Stimulated activated CD8-positive, alpha-beta memory T cell treated with anti-CD3 and anti-CD28 coated beads, Interleukin-12 subunit alpha, Interleukin-12 subunit beta, amount 100 ng/mL, for 1 hour (primary cell): ENCODE measurements at places on chromosomes 3 and 15.

DNA sequence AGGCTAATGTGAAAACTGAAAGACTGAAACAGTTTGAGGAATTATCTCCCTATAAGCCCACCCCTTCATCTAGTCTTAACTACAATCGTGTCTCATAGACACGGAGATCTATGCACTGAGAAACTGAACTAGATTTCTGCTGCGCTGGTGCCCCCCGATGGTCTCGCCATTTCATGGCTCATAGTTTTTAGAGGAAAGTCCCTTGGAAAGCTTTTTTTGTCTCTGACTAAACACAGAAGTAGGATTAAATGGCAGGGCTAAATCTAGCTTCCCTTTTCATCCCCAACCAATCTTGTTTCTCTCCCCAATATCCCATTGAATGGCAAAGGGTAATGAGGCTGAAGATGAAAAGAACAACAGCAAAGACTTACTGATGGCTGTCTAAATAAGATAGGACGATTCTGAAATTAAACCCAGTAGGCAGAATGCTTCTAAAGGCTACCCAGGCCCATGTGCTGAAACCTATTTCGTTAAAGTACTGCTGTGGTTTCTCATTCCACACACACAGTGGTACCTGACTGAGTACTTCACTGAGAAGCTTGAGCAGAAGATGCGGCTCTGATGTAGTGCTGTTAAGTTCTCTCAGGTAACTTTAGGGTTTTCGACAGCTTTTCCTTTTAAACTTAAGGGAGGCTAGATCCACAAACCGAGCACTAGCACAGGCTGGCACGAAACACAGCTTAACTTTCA, 142.7 kb downstream of the GADL1 start:
- DNase-seq: peak; percentile 32

GRCh38 chr3:132210476-132211346, 106.5 kb upstream of the ACP3 start:
- no peak for DNase-seq

GRCh38 chr3:134090031-134090430, 60.3 kb upstream of the SLCO2A1 start:
- DNase-seq: no peak

DNA sequence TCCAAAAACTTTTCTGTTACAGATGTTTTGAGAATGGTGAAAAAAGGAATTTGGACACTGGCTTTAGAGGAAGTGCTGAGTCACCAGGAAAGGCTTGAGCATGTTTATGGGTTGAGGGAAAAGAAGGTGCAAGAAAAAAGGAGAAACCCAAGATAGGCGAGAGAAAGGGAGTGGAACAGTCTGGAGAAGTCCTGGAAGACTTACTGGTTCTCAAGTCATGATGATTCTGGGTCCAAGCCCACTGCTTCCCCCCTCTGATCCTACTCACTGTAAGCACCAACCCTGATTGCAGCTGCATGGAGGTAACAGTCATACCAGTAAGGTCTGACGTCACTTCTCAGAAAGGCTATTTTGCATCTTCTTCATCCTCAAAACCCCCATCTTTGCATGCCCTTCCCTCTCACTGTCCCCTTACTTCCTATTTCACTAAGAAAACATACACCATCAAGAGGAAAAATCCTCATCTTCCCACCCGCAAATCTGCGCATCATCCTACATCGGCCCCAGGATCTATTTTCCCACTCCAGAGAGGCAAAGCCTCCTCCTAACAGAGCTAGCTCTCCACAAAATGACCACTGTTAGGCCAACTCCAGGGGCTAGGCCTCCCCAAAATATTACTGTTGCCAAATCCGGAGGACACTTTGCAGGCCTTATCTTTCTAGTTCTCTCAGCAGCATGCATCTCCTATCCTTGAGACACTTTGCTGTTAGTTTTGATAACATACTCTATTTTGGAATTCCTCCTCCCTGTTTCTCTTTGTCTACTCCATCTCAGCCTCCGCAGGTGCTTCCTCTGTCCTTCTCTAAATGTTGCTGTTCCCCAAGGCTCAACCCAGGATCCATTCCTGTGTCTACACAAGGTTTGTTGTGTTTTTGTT, 3.2 kb upstream of the ATP13A3 start:
- DNase-seq: no peak

DNA sequence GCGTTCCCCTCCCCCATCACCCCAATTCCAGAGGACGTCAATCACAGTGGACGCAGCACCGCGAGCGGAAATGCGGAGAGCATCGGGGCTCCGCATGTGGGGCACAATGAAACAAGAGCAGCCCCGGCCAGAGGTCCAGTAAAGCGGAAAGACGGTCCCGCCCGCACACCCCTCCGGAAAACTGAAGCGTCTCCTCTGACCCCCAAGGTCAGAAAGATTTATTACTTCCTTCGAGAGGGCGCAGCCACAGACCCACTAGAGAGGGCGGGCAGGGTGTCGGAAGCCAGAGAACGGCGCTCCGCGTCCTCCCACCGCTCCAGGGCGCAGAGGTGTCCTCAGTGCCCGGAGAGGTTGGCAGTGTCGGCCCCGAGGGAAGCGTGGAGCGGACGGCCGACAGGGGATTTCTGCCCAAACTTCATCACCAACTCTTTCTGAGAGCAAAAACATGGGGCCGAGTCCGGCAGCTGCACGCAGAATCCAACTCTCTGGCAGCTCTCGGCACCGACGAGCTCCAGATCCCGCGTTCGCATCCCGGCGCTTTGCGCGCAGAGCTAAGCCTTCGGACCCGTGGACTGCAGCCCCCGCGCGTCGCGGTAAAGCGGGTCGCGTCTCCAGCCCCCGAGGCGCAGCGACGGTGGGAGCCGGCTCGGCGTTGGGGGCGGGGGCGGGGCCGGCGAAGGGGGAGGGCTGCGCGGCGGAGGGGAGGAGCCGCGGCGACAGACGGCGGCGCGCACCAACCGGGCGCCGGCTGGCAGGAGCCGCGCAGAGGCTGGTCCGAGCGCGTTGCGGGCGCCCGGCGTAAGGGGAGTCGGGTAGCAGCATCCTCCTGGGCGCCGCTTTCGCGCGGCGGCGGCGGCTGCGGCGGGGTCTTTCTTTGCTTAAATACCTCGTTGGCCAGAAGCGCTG, at the start of gene CHST2:
TSS of gene CHST2 (plus strand) at position 763 of the 906 bp plus-strand sequence. CDS start 1,046 bp downstream, outside the sequence.
- peak; percentile 46 for DNase-seq

GRCh38 chr3:86182606-86183005, 808.3 kb downstream of the VGLL3 start:
- no peak for DNase-seq
